ENCODE measurements at places on chromosomes 6 and 20. TPM values are rescaled to one million over a fixed set of nuclear protein-coding genes. Genes with fewer than 3 reads are reported as not detected.

DNA sequence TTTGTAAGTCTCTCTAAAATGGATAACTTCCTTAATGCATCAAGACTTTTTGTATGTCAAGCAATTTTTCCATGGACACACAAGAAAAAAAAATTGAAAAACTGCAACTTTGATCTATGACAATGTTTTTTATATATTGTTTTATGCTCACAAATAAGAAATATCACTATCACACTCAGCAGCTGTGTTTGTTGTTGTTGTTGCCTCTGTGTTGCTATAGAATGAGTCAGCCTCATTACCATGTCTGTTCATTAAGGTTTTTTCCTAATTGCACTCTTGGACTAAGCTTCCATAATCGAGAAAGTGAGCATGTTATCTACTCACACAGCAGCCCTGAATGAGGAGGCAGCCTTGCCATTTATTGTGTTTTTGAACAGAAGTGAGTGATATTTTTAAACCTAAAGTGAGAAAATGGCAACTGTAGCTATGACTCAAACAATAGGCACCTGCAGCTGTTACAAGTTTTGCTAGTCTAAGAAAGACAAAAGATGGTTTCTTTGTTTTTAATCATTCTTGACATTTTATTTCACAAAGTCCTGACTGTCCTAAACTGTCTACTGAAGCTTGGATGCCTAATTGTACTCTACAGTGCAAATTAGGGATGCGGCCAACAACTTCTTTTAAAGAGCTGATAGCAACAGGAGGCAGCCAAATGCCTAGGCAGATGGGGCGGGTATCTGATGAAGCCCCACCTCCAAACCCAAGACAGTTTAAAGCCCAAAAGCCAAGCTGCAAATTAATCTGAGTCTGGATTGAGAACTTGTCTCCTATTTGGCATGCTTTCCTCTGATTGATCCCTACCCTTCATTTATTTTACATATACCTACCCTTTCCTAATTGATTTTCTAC, 77.9 kb upstream of the DOK5 start:
- no peak for DNase-seq

The NKAIN2 gene
- total RNA-seq: 0.36 TPM

GRCh38 chr6:167044696-167045095, 45.5 kb downstream of the CEP43 start:
- no peak for DNase-seq

GRCh38 chr20:1893721-1894470, 1.3 kb upstream of the SIRPA start:
- no peak for DNase-seq

GRCh38 chr6:18601516-18602020, 214.4 kb downstream of the RNF144B start:
- DNase-seq: no peak

The TFAP2A gene
- total RNA-seq: 9.6 TPM

DNA sequence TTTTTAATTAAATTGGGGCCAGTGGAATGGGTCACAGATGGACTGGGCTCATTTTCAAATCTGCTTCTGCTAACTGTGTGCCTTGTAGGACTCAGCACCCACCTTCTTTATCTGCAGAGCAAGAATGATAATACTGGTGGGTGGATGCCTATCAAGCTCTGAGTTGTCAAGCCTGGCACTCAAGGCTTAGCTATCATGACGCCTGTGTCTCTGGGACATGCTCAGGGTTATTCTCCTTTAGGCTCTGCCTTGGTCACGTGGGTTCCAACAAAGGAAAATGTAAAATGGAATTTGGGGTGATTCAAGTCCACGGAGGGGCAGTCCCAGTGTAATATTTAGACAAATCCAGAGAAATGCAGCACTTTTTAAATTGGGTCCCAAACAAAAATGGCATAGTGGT, 202.3 kb downstream of the TSHZ2 start:
- no peak for DNase-seq

The OXT gene
- total RNA-seq: not detected

- no peak for DNase-seq
These were observed 230.9 kb downstream of the SYNDIG1 start for GRCh38 chr20:24700166-24700860.

- DNase-seq: peak; percentile 20
These were observed 94.9 kb downstream of the RFX6 start for GRCh38 chr6:116971959-116972358.

DNA sequence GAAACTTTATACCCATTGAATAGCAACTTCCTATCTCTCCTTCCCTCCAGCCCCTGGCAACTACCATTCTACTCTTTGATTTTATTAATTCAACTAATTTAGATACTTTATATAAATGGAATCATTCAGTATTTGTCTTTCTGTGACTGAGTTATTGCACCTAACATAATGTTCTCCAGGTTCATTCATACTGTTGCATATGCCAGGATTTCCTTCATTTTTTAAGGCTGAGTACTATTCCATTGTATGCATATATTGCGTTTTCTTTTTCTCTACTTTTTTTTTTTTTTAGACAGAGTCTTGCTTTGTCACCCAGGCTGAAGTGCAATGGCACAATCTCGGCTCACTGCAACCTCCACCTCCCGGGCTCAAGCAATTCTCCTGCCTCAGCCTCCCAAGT, 49.5 kb upstream of the BEND6 start:
- no peak for DNase-seq

DNA sequence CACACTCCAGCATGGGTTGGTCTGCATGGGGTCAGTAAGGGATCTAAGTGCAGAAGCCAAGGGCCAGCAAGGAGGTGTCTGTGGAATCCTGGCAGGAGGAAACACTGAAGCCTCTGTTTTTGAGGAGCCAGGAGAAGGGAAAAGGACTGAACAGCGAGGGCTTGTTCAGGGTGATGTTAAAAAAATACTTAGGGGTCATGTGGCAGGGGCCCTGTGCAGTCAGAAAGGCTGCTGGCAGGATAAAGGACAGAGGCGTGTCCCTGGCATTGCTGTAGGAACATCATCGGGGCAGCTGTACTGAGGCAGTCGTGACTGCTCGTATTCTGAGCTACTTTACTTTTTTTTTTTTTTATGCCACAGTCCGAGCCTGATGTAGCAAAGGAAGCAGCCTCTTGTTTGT, 127.1 kb upstream of the ZFP64 start:
- no peak for DNase-seq

DNA sequence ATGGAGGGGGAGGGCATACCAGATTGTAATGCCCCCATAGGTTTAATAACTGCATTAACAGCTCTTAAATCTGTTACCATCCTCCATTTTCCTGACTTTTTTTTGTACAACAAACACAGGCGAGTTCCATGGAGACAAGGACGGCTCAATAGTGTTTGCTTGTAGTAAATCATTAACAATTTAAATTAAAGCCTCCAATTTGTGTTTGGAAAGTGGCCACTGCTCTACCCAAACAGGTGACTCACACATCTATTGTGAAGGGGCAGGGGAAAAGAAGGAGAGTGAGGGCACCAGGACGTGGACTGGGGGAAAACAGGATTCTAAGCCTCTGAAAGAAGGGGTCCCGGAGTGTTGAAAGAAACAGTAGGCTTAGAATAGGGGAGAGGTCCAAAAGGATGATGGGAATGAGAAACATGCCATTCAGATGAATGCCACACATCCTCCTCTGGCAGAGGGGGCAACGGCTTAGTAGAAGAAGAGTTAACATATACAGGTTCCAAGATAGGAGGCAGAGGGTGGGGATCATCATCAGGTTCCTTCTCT, 6.9 kb downstream of the GLYATL3 start:
- DNase-seq: no peak

DNA sequence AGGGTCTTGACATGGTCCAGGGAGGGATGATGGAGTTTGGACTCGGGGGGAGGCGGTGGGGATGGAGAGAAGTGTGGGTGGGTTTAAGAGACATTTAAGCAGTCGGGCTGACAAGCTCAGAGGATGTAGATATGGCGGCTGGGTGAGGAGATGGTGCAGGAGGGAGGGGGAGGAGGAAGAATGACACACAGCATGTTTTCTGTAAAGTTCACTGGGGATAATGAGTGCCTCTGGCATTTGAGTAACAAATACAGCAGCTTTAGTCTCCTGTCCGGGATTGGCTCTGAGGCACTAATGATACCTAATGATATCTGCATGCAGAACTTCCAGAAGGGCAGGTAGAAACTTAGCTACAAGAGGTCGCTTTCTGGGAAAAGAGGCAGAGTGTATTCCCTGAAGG, 107.8 kb downstream of the DHX35 start:
- no peak for DNase-seq

- DNase-seq: no peak
These were observed 103.4 kb downstream of the PDE10A start for GRCh38 chr6:165559632-165560031.

GRCh38 chr6:20802596-20802995, 268.3 kb downstream of the CDKAL1 start:
- no peak for DNase-seq

DNA sequence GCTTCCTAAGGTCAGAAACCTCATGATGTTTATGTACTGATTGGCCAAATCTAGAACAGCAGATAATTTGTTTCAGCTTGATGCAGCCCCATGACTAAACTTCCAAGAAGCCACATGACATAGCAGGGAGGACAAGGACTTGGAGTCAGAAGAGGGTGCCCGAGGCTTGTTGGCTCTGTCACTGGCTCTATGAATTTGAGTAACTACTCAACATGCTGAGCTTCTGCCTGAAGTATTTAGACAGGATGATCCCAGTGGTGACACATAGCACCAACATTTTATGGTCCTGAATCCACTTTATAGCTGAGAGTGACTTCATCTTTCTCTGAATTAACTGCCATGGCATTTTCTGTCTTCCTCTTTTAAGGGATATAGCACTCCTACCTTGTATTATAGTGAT, 13.5 kb upstream of the TBX18 start:
- DNase-seq: no peak

The DNMT3B gene
- 58.0 TPM for total RNA-seq

DNA sequence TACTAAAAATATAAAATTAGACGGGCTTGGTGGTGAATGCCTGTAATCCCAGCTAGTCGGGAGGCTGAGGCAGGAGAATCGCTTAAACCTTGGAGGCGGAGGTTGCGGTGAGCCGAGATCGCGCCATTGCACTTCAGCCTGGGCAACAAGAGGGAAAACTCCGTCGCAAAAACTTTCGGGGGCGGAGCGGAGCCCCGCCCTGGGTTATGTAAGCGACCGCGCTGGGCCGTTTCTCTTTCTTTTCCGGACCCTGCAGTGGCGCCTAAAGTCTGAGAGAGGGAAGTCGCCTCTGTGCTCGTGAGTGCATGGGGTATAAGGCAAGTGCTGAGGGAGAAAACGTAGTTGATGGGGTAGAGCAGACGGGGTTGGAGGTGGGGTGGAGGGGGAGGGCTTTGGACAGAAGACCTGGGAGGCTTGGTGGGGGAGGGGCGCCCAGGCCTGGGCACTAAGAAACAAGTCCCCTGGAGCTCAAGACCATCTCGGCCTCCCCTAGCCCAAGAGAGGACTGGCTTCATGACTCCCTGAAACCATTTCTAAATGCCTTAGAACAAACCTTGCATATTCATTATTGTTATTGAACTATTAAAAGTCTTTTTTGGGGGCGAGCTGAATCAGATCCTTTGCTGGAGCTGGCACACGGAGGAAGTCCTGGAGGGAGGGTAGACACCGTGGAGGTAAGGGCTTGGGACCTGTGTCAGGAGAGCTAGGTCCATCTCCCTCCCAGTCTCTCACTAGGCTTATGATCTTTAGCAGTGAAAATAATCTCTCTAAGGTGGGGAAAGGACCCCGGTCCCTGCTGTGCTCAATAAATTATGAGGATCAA, 2.7 kb upstream of the MICA start:
- peak; percentile 14 for DNase-seq

The LY6G6D gene
- not detected for total RNA-seq

The ROMO1 gene
- total RNA-seq: 158 TPM

- no peak for DNase-seq
These were observed 54.5 kb downstream of the IPCEF1 start for GRCh38 chr6:154301839-154302752.

DNA sequence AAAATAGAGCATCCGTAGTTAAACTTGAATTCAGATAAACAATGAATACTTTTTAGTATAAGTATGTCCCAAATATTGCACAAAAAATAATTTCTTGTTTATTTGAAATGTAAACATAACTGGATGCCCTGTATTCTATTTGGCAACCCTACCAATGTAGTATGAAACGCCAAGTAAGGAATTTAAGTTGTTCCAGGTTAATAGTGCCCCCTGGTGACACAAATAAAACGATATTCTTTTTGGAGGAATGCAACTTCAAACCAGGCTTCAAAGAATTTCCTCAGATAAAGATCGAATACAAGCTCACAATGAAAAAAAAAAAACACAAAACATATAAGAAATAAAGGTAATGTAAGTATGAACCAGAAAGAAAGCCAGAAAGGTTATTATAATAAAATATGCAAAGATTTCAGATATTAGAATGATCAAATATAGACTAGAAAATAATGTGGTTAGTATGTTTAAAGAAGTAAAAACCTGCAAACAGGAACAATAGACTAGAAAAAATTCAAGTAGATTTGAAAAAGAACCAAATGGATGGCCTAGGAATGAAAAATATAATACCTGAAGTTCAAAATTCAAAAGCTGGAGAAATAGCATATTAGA, 18.4 kb upstream of the AKAP7 start:
- no peak for DNase-seq

The C20orf204 gene
- 2.3 TPM for total RNA-seq
